ENCODE measurements at places on chromosomes 11 and 22.
A peak's percentile ranks its signal among the peaks of the same experiment; 100 is the strongest.

GRCh38 chr11:124481365-124482323, 36.1 kb upstream of the OR8B8 start:
- no peak for DNase-seq

GRCh38 chr11:79439886-79440570, 802 bp downstream of the TENM4 start:
- DNase-seq: peak; percentile 84

DNA sequence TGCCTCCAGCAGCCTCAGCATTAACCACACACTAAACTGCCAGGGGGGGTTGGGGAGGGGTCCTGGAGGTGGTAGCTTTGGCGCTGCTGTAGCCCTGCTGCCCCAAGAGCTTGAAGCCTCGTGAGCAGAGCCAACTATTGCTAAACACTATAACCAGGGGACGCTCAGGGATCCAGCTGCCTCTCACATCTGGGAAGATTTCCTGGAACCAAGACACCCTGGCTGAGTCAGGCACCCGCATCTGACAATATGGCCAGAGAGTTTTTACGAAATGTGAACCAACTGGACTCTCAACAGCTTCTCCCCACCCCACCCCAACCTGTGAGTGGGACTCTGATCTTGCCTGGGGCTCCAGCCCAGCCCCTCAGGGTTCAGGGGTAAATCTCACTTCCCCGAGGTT, 14.3 kb downstream of the C1QTNF6 start:
- peak; percentile 55 for DNase-seq

DNA sequence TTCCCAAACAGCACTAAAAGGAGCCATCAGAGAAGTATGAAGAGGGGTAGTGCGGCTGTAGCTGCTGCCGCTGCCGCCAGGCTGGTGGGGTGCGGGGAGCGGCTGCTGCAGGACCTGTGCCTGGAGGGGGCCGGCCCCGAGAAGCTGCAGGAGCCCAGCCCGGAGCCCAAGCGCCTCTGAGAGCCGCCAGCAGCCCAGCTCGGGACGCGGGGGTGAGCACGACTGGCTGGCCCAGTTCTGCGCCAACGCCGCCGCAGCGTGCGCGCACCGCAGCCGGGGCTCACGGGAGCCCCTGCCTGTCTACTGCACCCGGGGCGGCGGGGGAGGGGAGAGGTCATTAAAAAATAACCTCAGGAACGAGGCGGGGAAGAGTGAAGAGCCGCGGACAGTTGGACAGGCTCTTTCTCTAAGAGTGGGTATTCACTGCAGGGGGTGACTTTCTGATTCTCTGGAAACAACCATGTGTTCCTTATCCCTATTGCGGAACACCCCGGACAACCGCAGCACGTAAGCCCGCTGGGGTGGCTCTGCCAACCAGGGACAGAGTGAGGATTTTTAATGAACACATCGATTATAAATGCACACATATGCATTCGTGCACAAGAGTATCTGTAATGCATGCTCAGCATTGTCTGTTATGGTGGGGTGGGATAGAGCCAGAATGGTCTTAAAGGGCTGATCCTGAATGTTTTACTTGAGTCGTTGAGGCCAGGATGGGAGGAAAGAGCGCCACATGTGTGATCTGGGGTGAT, 453 bp downstream of the GAS2 start:
- peak; percentile 80 for DNase-seq

- no peak for DNase-seq
These were observed 156.1 kb downstream of the HIPK3 start for GRCh38 chr11:33413301-33413700.

- DNase-seq: no peak
These were observed 531 bp upstream of the MEN1 start for GRCh38 chr11:64810891-64811272.

GRCh38 chr11:45057938-45058646, 88.3 kb upstream of the PRDM11 start:
- no peak for DNase-seq

GRCh38 chr11:68829581-68829980, 12.1 kb downstream of the CPT1A start:
- no peak for DNase-seq

DNA sequence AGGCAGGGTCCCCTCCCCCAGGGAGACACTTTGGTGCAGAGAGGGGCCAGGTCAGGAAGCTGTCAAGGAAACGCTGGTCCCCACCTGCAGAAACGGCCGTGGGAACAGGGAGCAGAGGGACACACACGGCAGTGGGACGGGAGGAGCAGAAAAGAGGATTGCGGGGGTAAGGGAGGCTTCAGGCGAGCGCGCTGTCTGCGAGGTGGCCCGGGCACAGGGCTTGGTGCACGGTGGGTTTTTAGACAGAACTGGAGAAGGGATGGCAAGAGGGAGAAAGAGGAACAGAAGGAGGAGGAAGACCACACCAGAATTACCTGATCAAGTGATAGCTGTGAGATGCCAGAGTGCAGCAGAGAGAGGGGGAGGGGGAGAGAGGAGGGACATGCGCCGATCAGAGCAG, 6.0 kb upstream of the KLHL35 start:
- DNase-seq: no peak

- no peak for DNase-seq
These were observed 3.9 kb downstream of the HBE1 start for GRCh38 chr11:5265832-5266231.

- no peak for DNase-seq
These were observed 248.0 kb downstream of the TENM4 start for GRCh38 chr11:79192836-79193235.

GRCh38 chr11:44133335-44133946, 38.0 kb downstream of the EXT2 start:
- no peak for DNase-seq

- peak; percentile 76 for DNase-seq
These were observed 8.5 kb downstream of the DCHS1 start for GRCh38 chr11:6646918-6647679.

GRCh38 chr11:57318178-57318577, 6.6 kb downstream of the TNKS1BP1 start:
- no peak for DNase-seq

DNA sequence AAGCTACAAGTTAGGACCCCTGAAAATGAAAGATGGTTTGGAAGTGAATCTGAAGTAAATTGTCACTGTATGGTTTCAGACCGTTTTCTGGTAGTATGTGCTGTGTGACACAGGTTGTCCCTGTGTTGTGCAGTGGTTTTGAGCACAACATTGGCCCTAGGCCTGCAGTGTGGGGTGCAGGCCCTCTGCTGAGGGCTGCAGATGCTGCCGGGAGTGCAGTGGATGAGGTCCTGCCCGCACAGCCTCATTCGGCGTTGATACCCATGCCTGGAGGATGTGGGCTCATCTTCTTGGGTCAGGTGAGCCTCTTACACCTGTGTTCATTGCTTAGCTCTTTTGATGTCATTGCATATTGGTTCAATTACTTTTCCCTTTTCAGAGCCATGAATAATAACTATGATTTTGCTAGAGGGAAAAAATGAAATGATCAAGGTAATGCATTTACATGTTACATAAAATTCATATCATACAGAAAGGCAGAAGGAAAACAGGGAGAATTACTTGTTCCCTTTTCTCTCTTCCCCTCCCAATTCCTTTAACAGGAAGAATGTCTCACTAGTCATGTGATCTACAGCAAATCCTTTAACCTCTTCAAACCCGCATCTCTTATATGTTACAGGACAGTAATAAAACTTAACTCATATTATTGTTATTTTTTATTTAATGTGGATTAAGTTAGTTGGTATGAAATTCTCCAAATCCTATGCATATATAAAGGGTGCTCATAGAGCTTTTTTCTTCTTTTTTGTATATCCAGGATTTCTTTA, 48.7 kb downstream of the PTPRJ start:
- DNase-seq: no peak

GRCh38 chr22:32617903-32618302, 143.3 kb downstream of the FBXO7 start:
- no peak for DNase-seq
